ENCODE measurements at places on chromosomes 2 and 18.

DNA sequence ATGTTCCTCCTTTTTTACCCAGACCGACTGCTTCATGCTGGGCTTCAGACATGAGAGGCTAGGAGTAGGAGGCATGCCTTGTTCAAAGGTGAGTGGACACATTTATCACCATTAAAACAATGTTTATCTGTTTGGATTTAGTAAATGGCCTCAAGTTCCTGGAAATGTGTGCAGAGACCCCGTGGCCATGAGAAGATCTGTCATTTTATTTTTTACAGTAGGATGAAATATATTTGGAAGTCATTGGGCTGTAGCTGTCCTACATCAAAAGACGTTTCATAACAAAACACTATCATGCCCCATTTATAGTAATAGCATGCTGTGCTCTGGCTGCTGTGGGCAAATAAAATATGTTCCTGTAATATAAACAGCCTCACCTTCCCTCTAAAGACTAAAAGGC lies 403.9 kb upstream of the TNP1 start:
- no peak for DNase-seq

DNA sequence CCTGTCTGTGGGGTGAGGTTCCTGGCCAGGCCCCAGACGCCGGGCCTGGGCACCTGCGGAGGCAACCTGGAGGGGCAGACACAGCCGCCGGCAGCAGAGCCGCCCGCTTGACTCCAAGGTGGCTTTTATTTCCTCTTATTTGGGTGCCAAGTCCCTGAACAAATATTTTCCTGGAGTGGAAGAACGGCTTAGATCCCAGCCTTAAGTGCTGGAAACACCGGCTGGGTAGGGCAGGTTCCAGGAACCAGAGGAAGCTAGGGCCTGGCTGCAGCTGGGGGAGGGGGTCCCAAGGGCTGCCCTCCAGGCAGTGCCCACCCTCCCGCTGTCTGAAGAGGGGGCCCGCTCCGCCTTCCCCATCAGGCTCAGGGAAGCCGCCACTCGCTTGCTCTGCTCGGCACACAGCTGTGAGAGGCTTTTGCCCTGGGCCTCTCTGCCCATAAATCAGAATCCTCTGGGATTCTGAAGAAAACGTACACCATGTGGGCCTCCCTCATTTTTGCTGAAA lies 28.2 kb downstream of the SDC1 start:
- no peak for DNase-seq

DNA sequence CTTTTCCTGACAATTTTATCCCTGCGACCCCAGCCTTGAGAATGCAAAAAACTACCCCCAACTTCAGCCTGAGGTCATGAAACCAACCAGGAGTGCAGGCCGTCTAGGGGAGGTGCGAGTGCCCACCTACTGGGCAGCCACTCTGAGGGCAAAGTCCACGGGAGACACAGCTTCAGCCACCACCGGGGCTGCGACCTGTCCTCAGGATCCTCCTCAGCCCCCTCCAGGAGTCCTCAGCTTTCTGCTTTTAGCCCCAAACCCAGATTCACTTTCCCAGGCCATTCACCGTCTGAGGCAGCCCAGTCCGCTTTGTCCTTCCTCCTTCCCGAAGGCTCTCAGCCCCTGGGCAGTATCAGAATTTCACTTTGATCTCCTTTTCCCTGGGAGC lies 210.2 kb upstream of the TNP1 start:
- DNase-seq: no peak

- DNase-seq: peak; percentile 72
Observed at GRCh38 chr2:140863713-140864112, 1267.1 kb downstream of the LRP1B start.

DNA sequence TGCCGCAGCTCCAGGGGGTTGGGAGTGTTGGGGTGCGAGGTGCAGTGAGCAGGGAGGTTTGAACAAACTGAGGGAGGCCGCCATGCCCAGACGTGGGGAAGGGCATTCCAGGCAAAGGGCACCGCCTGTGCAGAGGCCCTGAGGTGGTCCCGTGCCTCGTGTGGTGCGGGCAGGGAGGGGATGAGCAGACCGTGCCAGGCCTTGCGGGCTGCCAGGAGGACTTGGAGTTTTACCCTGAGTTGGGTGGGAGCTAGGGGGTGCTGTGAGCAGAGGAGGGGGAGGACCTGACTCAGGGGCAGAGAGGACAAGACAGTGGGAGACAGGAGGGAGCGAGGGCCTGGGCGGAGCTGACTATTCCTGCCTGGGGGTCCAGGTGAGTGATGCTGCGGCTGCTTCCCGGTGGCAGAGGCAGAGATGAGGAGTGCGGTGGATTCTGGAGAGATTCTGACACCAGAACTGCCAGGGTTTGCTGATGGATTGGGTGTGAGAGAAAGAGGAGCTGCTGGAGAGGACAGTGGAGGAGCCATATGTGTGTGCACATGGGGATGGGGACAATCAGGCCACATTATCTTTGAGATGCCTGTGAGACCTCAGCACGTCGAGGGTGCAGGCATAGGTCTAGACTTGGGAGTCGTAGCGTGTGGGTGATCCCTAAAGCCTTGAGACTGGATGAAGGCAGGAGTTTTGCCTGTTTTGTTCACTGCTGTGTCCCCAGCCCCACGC lies 23.4 kb downstream of the ZAP70 start:
- DNase-seq: no peak

- peak; percentile 72 for DNase-seq
Observed at GRCh38 chr2:188292348-188293239, 920 bp downstream of the GULP1 start.

DNA sequence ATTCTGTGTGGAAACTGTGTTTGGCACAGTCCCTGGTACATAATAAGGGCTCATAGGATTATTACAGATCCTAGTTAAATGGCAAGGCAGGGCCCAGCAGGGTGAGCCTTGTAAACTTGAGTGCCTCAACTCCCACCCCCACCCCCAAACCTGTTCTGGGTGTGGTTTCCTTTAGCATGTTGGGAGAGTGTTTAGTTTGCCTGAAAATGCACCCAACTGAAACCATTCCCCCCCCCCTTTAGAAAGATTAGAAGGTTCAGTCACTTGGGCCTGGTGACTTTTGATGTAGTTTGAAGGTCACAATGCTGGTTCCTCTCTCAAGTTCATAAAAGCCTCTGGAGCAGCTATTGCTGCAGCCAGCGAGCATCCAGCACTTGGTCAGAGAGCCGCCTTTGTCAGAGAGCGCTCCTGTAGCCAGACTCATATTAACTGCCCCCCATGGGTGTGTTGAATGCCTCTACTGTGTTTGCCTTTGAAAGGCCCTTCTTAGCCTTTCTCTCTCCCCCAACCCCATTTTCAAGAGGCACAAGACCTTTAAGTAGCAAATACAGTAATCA lies 113.7 kb downstream of the SPTBN1 start:
- DNase-seq: no peak

- no peak for DNase-seq
Observed at GRCh38 chr2:234339011-234339410, 157.9 kb downstream of the ARL4C start.

DNA sequence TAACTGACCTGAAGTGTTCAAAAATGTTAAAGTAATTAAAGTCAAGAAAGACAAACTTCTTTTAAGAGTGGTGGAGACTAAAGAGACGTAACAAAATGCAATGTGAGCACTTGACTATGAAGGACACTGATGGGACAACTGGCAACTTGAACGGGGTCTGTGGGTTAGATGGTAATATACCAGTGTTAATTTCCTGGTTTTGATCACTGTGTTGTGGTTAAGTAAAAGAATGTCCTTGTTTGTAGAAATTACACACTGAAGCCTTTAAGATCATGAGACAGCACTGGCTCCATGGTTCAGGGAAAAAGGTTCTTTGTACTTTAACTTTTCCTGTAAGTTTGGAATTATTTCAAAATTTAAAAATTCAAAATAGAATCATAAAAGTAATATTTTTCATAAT lies 58.2 kb downstream of the REL start:
- no peak for DNase-seq

- DNase-seq: no peak
Observed at GRCh38 chr2:10340593-10340975, 37.9 kb downstream of the HPCAL1 start.

- DNase-seq: peak; percentile 88
Observed at GRCh38 chr2:72115110-72116080, 32.3 kb downstream of the CYP26B1 start.

DNA sequence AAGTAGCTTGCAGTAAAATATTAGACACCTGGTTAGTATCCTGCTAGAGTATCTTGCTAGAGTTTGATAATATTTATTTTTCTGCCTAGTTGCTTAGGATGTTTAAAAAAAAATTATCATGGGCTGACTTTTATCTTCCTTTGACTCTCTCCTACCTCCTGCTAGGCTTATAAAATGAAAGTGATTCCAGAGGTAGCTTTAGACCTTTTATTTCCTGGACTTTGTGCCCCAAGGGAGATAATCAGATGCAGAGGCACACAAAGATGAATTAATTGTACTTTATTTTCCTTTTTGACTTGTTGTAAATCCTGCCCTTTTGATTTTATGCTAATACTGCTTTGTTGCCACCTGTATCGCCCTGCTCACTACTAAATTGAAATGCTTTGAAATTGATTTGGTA lies 130.7 kb downstream of the WDSUB1 start:
- no peak for DNase-seq

DNA sequence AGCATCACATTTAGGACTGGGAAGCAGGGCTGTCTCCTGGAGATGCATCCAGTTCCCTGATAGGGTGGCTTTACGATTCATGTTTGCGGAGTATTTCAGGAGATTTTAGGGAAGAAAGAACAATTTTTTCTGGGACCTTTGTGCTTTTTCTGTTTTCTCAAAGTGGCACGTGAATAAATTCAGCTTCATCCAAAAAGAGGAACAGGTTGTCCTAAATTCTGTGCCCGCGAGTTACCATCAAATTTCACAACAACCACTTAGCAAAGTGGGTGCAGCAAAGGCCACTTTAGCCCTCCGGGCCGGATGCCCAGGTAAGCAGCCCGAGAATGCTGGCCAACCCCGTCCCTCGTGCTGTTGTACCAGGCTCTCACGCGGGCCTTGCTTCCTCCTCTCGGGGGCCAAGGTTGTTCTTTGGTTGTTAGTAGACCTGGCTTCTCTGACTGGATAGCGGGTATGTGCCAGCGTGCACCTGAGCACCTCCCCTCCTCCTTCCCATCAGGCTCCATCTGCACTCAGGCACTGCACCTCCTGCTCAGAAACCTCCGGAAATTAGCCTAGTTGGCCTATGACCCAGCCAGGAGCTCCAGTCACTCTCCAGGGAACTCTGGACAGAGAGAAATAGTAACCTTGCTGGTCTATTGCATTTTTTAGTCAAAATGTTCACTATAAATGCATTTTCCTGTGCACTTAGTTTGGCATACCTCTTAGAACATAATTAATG lies 83.0 kb downstream of the CMPK2 start:
- no peak for DNase-seq

DNA sequence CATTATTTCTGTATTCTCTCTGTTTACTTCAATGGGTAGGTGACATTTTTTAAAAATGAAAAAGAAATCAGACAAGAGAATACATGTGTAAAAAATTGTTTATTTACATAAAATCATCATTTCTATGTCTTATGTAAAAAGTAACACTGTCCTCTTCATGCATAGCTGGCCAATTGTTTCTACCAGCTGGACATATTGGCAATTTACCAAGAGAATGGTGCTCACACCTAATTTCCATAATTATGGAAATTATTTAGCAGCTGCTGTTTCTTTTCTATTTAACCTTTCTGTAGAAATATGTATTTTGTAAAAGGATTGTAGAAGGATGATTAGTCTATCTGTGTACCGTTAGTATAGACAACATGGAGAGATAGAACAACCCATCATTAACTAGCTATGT lies 791.9 kb downstream of the TRIB2 start:
- DNase-seq: no peak

- no peak for DNase-seq
Observed at GRCh38 chr18:23689616-23690504, 607 bp downstream of the LAMA3 start.

DNA sequence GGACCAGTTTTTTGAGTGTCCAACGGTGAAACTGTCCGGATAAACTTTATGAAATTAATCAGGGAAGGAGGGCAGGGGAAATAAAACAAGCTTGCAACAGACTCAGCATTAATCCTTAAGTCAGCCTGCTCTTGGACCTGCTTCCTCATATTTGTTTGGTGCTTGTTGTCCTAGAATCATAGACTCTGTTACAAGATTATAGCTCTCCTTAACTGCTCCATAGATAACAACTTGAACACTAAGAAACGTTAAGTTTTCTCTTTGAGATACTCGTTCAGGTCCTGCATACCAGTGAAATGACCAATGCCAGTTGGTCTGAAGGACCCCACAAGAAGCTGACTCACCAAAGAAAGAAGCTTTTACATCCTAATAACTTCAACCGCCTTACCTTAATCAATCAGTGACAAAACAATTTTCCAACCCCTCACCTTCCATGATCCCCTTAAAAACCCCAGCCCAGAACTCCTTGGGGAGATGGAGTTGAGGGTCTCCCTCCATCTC lies 493.2 kb downstream of the PID1 start:
- peak; percentile 10 for DNase-seq

DNA sequence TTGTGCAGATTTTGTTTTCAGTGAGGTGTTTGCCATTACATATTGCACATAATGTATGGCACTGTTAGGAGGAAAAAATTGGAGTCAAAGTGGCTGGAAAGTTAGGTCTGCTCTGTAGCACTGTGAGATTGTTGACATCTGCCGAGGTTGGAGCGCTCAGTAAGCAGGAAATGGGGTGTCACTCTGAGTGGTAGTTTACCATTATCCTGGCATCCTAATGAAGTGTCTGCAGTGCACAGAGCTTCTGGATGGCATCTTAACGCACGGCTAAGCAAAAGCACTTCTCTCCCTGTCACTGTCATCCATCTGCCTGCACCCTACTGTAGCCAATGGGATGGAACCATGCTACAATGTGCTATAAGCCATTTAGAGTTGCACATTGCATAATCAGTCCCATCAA lies 561.9 kb downstream of the ARHGAP15 start:
- no peak for DNase-seq

DNA sequence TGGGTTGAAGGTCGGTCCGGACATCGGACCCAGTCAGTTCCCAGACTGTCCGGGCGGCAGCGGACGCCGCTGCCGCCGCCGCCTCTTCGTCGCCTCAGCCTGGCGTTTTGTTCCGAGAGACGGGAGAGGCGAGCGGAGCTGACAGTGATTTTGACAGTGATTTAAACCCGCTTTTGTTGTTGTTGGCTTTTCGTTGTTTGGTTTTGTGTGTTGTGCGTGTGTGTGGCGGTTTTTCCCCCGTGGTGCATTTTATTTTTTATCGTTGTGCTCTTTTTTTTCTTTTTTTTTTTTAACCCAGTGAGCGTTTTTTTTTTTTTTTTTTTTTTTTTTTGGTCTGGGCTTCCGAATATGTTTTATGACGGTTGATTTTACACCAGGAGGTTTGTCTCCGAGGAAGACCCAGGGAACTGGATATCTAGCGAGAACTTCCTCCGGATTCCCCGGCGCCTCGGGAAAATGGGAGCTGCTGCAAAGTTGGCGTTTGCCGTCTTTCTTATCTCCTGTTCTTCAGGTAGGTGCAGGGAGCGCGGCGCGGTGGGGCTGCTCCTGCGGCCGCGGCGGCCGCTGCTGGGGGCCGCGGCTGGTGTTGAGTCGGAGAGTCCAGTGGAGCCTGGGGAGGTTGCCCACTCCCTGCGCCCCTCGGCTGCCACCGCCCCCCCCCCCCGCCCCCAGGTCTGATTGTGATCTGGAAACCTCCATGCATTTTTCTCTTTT lies at the start of gene ACVR2A:
ACVR2A (plus strand) TSS at position 333 of the 714 bp plus-strand sequence; CDS start at position 457, 124 bp downstream.
- DNase-seq: peak; percentile 50

- DNase-seq: no peak
Observed at GRCh38 chr2:187093771-187094412, 244.9 kb upstream of the ZSWIM2 start.
